Stimulated activated CD8-positive, alpha-beta memory T cell treated with anti-CD3 and anti-CD28 coated beads, Interleukin-4, amount 100 ng/mL, for 24 hours (primary cell): ENCODE measurements at places on chromosomes 12 and 14.

DNA sequence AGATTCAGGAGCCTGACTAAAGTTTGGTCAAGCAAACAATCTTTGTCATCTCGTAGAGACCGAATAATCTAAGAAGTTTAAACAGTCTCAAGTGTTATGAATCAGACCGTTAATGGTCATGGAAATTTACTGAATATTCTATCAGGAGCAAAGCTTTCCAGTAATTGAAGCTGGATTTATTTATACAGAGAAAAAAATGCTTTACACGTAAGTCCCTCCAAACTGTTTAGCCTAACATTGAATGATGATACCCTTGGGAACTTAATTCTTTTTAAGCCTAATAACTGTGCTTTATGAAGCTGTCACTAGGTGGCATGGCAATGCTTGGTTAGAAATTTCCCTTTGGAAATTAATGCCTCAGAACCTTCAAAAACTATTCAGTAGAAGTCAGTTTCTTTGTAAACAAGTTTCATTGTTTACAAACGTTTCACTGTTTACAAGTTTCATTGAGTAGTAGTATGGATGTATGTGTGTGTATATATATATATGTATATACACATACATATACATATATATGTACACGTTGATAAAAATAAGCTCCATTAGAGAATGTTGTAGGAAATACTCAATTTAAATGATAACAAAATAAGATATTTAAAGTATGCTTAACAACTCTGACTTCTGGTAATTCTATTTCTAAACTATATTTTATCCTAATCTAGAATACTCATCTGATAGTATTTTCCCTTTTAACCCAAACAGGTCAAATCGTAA is 32.1 kb downstream of the DEPDC4 start:
- DNase-seq, result no peak

GRCh38 chr12:93167841-93168492 is 209.8 kb upstream of the NUDT4 start:
- DNase-seq, result no peak

GRCh38 chr12:122894193-122895121 is 1.5 kb downstream of the VPS37B start:
- no peak for DNase-seq

DNA sequence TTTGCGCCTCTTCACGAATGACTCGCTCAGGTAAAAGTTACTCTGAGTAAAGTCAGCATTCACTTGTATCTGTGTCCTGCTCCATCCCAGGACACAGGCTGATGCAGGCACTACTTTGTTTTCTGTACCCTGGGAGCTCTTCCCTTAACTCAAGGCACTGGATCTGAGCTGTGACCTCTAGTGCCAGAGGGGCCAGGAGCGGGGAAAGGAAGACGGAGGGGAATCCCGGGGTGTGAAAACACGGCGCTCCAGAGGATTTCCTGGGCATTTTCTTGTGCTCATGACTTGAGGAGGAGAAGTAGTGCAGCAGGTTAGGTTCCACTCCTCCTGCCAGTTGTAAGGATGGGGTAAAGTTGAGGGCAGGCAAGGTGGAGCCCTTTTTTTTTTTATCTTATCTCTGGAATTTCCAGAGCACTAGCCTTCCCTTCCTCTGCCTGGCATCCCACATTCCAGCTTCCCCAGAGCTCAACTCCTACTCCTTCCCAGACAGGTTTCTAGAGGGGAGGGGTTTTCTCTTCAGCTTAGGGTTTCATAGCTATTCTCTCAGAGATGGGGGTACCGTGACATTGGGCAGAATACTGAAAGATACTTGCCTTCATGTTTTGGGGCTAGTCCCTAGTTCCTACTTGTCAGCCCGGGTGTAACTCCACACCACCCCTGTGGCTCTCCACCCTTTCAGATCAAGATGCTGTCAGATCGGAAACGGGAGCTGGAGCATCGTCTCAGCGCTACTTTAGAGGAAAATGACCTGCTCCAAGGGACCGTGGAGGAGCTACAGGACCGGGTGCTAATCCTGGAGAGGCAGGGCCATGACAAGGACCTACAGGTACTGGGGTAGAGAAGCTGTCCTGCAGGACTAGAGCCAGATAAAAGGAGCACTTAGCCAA is 52.3 kb downstream of the RAB35 start:
- no peak for DNase-seq

GRCh38 chr12:132139912-132140311 is 4.2 kb downstream of the DDX51 start:
- no peak for DNase-seq

DNA sequence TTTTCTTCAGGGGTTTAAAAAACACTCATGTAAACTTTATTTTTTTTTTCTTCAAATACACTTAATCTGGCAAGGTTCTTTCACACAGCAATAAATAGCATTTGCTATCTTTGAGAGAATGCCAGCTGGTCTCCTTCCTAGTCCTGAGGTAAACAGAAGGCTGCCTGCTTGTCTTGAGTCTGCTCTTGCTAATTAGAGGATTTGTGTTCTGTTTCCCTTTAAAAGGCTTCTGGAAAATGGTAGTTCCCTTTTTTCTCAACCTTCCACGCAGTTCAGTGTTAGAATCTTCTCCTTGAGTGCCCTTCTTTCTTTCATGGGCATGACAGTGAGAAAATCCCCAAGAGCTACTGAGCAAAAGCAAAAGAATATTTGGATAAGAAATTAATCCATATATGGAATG is 92.3 kb upstream of the DCN start:
- DNase-seq, result no peak
